ENCODE measurements at places on chromosomes 13 and 19.

- no peak for DNase-seq
These were observed 21.0 kb upstream of the SLC35E1 start for GRCh38 chr19:16593181-16593580.

DNA sequence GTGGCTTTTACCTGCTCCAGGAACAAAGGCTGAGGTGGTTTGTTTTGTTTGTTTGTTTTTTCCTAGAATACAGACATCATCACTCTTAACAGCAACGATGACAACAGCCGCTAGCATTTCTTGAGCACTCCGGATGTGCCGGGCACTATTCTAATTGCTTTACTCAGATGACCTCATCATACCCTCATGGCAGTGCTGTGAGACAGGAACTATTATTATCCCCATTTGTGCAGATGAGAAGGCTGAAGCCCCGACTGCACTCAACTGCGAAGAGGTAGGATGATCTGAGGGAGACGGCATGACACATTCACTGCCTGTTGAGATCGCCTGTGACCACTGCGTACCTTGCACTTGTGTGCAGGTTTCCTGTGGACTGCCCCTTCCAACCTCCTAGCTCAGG is 66.5 kb downstream of the CCDC70 start:
- DNase-seq, result peak; percentile 42

GRCh38 chr13:80242728-80243427 is 98.0 kb downstream of the SPRY2 start:
- DNase-seq, result no peak

DNA sequence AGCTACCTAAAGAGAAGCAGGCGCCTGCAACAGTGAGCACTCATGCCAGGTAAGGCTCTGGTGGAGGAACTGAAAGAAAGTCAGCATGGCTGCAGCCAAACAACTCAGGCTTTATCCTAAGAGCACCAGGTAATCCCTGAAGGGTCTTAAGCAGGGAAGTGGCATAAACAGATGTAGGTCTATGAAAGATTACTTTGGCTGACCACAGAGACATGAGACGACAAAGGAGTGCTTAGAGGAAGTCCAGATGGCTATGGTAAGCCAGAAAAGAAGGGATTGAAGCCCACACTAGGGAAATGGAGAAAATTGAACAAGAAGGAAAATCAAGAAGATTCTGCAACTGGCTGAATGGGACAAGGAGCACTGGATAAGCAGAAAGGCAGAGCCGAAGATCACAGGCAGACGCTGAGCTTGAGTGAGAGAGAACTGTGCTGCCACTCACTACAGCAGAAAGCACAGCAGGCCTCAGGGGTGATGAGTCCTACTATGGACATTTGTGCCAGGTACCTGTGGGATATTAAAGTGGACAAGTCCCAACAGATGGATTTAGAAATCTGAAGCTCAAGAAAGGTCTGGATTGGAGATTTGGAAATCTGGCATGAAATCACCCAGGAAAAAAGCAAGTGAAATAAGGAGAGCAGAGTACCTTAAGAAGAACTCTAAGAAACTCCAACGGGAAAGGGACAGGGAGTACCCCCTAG is 4.2 kb downstream of the RCBTB1 start:
- no peak for DNase-seq

DNA sequence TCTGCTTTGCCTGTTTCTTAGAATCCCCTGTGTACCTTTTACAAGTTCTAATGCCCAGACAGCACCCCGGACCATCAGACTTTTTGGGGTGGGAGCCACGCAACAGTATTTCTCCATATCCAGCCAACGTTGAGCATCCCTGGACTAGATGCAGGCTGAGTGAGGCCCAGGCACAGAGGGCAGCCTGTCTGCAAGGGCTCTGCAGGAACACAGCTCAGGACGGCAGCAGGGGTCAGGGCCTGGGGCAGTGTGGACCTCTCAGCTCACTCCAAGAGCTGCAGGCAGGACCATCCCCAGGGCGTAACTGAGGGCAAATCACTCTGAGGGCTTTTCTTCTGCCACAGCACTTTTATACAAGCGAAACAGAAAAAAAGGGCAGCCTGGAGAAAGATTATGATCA is 95.8 kb downstream of the DNAJC15 start:
- DNase-seq, result no peak

DNA sequence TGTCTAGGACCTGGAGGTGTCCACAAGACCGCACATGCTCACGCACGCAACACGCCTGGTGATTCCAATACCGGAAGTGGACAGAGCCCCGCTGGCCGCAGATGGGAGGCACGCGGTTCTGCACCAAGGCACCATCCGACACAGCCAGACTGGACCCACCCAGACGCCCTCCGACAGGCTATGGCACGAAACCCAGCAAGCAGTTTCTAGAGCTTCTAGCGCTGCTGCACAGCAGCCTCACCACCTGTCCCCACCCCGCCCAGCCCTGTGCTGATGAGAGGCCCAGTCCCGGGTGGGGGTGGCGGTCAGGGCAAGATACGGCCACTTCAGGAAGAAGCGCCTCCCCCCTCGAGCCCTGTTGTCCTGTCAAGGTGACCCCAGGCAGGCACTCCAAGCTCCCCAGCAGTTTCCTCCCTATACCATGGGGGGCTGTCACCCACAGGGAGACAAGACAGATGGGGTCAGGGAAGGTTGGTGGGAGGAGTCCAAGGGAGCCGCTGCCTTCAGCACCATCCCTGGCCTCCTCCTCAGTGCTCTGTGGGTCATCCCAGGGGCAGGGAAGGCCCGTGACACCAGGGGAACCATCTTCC is 11.3 kb downstream of the LSM4 start:
- DNase-seq, result no peak

- no peak for DNase-seq
These were observed 175.1 kb downstream of the ZNF536 start for GRCh38 chr19:30547246-30547645.

- no peak for DNase-seq
These were observed 13.0 kb upstream of the SPC24 start for GRCh38 chr19:11168568-11168967.

DNA sequence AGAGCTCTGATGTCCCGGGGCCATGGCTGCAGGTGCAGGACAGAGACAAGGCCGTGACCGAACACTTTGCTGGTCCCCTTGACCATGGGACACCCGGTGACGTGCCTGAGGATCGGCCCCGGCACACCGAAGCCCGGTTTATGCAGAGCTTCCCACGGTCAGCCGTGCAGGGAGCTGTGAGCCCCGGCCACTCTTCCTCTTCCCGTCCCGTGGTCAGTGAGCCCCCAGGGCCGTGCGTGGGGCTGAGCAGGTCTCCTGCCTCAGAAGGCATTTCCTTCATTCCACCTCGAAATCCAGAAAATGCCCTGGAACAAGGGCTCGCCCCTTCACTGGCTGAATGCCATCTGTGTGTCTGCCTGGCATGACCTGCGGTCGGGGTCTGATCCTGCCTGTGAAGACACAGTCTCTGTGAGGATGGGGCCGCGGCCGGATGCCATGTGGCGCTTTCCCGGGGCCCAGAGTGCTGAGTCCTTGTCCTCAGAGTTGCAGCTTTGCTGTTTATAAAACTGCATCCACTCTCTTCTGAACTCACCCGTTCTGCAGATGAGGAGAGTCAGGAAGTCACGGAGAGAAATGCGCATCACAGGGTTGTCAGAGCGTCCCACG is 16.9 kb downstream of the MCF2L start:
- no peak for DNase-seq

GRCh38 chr13:43245374-43245964 is 222.1 kb downstream of the DNAJC15 start:
- no peak for DNase-seq

- no peak for DNase-seq
These were observed 5.2 kb downstream of the CEACAM4 start for GRCh38 chr19:41621654-41622053.

- DNase-seq, result no peak
These were observed 482.5 kb downstream of the ZNF536 start for GRCh38 chr19:30854661-30855060.

DNA sequence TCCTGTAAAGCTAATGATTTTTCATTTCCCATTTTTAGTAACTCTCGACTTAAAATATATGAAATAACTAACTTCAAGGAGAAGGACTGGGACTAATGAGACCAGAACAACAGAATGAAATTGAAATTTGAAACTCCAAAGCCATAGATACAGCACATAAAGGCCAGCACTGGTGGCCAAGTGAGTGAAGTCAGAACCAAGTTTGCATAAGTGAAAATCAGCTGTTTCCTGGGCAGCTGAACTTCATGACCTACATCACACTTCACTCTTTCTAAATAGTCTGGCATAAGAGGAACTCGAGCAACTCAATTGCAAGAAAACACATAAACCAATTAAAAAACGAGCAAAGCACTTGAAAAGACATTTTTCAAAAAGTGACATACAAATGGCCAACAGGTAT is 84.5 kb downstream of the DCLK1 start:
- no peak for DNase-seq

GRCh38 chr19:12034620-12035019 is 859 bp downstream of the ZNF433 start:
- DNase-seq, result no peak

DNA sequence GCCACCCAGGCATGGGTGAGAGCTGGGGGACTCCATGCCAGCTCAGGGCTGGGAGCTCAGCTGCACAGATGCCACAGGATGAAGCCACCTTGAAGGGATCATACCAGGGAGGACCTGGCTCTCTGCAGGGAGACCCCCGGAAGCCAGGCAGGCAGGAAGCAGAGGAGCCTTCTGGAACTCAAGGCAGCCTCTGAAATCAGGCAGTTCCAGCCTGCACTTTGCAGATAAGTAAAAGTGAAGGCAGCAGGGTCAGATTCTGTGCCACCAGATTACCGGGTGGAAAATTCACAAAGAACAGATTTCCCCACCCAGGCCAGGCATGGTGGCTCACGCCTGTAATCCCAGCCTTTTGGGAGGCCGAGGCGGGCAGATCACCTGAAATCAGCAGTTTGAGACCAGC is 2.5 kb downstream of the TMEM259 start:
- DNase-seq, result no peak

DNA sequence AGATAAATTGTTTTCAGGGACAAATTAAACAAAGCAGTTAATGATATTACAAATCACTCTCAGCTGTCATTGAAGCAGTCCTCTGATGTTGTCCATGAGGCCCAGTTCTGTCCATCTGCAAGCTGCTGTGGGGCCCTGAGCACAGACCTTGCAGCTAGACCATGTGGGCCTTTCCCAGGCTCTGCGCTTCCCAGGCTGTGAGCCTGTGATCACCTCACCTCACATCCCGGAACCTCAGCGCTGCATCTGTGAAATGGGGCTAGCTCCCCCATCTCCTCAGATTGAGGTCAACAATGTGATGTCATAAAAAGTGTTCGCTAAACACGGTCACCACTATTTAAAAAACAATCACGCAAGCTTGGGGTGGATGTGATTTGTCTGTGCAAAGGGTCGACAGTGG is 51.9 kb upstream of the UQCRFS1 start:
- DNase-seq, result no peak

GRCh38 chr13:72556945-72557344 is 170.5 kb downstream of the MZT1 start:
- DNase-seq, result no peak

- no peak for DNase-seq
These were observed 837.0 kb downstream of the SLITRK6 start for GRCh38 chr13:84962141-84962750.

DNA sequence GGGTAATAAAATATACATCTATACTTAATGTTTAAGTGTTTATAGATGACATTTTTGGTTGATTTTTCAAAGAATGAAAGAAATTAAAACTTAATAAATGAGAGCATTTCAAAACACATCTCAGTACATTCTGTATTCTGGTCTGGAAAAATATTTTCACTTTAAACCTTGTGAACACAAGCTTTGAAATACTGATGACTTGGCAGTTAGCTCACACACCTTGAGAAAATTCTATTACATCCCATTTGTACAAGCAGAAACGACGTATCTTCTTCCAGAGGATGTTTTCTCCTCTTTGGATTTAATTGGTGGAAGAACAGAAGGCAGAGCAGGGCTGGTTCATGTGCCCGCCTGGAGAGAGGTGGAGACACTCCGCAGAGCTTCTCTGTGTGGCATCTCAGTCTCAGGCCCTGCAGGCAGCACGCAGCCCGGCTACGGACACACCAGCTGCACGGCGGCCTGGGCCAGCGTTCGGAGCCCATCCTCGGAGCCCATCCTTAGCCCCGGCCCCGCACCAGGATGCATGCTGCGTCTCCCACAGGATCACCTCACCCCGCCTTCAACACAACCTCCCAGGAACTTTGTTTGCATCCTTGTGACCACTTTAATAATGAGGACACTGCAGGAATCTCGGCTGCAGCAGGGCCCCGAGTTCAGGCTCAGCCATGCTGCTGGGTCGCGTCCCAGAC is 48.6 kb downstream of the SOX1 start:
- DNase-seq, result no peak

GRCh38 chr13:110702591-110703526 is 3.1 kb downstream of the CARS2 start:
- DNase-seq, result no peak

DNA sequence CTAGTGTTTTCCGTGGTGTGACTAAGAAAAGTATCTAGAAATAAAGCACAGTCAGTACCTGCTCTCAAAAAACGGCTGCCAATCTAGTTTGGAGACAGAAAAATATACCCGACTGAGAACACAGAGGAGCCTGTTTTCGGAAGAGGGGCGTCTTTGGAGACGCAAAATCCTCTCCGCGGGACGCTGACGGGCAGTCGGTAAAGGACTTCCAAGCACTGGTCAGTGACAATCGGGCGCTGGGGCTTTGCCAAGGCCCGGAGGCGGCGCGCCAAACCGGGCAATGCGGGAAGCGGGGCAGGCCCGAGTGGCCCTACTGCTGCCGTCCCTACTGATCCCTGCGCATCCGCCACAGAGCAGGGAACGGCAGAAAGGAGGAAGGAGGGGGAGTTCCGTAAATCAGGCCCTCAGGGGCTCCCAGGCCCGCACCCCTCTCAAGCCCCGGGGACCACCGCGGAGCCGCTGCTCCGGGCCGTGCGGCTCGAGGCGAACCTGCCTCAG is 588 bp upstream of the DPY19L3 start:
- DNase-seq, result peak; percentile 72

Data from NCI-H748 treated with DMSO at 0.1 percent for 48 hours (cell line).